Stimulated activated memory B cell treated with anti-CD40 and anti-IgM and Interleukin-4, amounts not matched to agents 10 μg/mL and 1 μg/mL and 100 μg/mL, for 72 hours (primary cell): ENCODE measurements at places on chromosomes 7 and 10.
A peak's percentile ranks its signal among the peaks of the same experiment; 100 is the strongest.

DNA sequence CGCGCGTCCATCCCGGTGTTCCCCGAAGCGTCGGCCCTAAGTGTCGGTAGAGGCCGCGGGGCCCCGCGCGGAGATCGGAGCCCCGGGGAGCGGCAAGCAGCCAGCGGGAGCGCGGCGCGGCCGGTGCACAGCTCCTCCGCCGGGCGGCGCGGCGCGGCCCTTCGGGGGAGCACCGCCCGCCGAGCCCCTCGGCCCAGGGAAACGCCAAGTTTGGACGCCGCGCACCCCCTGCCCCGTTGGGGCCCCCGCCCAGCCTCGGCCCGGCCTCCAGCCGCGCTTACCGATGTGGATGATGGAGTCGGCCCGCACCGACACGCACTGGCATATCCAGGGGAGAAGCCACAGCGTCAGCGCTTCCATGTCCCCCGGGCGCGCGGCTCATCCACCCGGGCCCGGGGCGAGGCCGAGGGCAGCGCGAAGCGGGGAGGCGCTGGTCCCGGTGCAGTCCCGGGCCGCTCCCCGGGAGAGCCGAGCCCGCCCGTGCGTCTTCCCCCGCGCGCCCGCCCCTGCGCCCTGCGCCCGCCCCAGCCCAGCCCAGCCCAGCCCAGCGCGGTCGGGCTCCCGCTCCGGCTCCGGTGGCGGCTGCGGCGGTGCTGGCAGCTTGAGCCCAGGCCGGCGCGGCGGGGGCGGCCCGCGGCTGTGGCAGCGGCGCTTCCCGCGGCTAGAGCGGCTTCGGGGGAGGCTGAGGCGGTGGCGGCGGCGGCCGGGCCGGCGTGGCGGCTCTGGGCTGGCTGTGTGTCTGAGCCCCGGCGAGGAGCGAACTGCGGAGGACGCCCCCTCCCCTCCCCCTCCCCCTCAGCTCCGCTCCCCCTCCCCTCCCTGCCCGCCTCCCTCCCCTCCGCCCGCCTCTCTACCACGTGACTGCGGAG is at the start of gene GRID1:
Gene GRID1, minus strand, starts transcription at position 763 of the 869 bp plus-strand sequence.
- ATAC-seq, result peak; percentile 18

DNA sequence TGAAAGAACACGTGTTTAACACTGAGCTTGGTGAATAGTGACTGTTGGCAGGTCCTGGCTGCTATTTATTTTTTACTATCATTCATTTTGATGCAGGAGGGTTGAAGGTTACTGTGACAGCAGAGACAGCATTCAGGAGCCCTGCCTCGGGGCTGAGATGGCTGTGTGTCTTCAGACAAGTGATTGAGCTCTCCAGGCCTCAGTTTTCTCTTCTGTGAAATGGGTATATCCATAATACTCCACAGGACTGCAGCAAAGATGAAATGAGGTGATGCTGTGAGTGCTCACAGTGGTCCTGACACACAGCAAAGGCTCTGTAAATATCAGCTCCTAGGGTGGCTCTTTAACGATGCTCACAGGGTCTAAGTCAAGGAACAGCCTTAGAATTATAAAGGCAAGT is 295.2 kb downstream of the GFRA1 start:
- ATAC-seq, result no peak

DNA sequence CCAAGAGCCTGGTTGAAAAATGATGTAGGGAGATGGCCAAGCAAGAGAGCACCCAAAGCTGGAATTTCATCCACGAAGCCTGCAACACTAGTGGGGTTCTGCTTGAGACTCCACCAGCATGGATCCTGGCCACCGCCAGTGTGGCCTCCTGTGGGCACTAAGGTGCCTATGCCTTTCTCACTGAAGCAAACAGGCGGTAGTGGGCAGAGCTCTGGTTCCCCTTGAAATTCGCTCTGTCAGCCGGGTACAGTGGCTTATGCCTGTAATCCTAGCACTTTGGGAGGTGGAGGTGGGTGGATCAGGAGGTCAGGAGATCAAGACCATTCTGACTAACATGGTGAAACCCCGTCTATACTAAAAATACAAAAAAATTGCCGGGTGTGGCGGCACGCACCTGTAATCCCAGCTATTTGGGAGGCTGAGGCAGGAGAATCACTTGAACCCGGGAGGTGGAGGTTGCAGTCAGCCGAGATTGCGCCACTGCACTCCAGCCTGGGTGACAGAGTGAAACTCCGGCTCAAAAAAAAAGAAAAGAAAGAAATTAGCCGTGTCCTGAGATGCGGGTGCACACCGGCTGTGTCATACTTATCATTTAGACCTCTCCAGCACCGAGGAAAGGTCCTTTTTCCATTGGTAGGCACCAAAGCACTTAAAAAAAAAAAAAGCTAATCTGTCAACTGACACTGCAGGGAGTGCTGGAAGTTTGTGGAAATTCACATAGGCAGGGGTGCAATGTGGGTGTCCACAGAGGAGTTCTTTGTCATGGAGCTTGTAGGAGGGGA is 28.3 kb downstream of the CCM2 start:
- peak; percentile 47 for ATAC-seq

- ATAC-seq, result no peak
Observed at GRCh38 chr10:84634636-84635035, 306.2 kb downstream of the CCSER2 start.

DNA sequence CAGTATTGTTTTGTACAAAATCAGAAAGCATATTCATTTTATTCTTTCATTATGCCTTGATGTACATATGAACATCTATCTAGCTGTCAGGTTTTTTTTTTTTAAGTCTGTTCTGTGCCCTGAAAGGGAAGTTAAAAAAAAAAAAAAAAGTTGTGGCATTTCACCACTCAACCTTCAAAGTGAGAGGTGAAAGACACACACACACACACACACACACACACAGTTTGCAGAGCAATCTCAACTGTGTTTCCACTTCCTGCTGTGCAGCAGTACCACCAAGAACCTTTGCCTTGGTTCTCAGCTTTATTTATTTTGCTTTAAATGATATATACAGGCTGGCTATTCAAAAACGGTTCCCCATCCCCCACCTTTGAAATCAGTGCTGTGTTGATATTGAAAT is 955.6 kb downstream of the GATA3 start:
- ATAC-seq, result no peak

- no peak for ATAC-seq
Observed at GRCh38 chr10:124624006-124624405, 120.2 kb downstream of the FAM53B start.

GRCh38 chr10:72027498-72027897 is 60.9 kb downstream of the SPOCK2 start:
- ATAC-seq, result peak; percentile 31

DNA sequence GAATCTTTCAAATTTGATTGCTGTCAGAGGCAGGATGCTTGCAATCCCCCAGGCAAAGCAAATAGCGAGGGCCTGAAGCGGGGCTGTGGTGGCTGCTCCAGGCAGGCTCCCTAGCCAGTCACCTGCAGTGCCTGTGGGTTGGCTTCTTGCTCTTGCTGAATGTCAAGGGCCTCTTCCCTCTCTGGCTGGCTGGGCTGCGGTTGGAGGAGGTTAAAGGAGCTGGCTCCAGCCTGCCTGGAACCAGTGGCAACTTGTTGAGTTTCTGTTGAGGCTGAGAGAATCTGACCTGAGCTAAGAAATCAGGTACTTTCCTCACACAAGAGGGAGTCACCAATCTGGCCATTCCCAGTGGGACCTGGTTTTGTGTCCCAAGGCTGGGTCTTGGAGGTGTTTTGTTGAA is 134.7 kb downstream of the TMEM178B start:
- ATAC-seq, result no peak

DNA sequence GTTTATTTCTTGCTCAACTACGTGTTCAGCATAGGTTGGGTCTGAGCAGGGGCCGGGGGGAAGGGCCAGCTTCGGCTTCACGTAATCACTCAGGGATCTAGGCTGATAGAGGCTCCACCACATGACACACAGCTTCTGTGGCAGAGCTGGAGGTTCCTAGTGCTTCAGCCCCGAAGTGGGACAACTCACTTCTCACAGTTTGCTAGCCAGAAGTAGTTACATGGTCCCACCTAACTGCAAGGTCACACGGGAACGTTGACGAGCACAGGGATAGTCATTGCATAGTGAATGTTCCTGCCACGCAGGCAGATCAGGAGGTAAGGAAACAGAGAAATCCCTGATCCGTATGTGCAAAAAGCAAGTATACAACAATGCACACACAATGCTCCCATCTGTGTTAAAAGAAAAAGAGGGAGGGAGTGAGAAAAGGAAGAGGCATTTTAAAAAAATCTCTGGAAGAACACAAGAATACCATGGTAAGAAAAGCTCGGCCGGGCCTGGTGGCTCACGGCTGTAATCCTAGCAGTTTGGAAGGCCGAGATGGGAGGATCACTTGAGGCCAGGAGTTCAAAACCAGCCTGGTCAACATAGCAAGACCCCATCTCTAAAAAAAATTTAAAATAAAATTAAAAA is 16.9 kb downstream of the SMURF1 start:
- no peak for ATAC-seq
